ENCODE measurements at places on chromosomes 5 and 9.

GRCh38 chr9:125854553-125855275, 107.5 kb downstream of the PBX3 start:
- no peak for DNase-seq

DNA sequence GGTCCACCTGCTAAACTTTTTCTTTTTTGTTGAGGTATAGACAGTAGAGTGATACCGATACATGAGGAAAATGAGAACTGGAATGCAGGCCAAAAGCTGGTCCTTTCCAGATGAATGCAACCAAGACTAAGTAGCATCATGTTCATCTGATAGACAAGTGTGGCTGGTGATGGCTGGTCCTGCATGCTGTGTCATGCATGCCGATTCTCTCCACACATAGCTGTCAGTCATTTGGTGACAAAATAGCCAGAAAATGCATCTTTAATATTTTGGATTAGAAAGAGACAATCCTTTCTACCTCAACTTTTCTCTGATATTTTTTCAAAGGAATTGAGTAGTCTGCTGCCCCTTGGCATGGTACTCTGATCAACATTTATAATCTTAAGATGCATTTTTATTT, 49.9 kb downstream of the ZSWIM6 start:
- DNase-seq: no peak

- DNase-seq: no peak
Observed at GRCh38 chr5:131491749-131492148, 143.3 kb downstream of the RAPGEF6 start.

DNA sequence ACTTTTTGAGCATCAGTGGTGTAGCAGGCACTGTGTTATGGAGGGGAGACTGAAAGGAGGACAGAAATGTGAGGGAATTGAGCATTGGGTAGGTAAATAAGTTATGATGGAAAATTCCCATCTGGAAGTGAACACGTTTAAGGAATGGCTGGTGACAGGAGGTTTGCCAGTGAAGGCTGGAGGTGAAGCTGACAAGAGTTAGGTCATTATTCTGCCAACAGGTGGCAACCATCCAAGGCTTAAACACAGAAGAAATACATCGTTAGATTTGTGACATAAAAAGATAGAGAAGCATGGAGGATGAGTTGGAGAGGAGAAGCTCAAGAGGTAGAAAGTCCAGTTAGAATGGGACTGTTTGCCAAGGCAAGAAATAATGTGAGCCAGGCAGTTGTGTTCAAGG, 455.3 kb upstream of the SGCD start:
- DNase-seq: no peak

DNA sequence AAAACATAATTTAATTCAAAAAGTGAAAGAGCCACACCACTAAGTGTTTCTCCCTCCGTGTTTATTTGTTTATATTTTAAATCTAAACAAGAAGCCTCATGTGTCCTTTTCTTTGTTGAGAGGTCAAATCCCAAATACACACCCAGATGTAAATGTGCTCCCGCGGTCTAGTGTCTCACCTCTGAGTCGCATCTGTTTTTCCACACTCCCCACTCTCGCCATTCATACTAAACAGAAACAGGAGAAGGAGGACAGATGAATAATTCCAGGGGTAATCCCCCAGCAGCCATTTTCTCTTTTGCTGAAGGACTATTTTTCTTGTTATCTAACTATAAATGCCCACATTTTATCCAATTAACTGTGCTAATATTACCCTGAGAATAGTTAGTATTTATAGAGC, 361.6 kb upstream of the RIOK2 start:
- DNase-seq: no peak

DNA sequence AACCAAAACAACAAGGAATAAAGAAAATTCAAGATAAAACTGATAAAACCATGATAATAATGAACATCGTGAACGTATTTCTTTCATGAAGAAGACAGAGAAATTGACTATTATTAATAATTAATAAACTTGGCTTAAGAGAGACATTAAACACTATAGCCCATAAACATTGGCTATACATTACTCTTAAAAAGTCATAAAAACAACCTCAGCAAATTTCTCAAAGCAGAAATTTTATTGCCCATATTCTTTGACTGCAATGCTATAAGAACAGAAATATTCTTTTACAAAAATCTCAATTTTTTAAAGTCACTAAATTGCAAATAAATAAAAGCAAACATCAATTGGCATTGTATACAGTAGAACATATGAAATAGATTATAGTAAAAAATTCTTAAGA, 42.5 kb downstream of the CSF2 start:
- DNase-seq: no peak

- no peak for DNase-seq
Observed at GRCh38 chr5:173808079-173808808, 79.9 kb upstream of the CPEB4 start.

- DNase-seq: no peak
Observed at GRCh38 chr9:69453746-69454145, 128.7 kb downstream of the ENTREP1 start.

DNA sequence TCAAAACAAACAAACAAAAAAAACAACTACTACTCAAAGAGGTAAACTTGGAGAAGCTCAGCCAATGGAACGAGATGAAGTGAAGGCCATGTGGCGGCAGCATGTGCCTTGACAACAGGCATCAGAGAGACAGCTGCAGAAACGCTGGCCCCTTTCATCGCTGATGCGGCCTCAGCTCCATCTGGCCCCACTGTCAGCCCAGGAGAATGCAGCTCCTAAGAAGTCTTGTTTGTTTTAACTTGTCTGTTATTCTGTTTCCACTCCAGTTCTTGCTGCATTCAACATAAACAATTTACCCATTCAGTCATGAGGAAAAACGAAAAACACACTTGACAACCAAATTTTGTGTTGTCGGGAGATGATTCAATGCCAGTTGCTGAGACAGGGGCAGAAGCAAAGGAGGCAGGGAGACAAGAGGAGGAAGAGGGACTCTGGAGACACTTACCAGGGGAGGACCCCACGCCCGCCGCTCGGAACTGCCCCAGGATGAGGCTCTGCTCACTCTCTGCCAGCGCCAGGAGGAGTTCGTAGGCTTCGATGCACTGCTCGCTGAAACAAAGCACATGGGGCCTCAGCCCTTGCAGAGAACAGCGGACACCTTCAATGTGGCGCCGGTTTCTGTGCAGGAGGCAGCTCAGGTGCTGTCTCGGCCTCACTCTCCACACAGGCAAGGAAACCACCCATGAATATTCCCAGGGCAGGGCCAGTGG, 91.2 kb downstream of the DCP2 start:
- DNase-seq: no peak

DNA sequence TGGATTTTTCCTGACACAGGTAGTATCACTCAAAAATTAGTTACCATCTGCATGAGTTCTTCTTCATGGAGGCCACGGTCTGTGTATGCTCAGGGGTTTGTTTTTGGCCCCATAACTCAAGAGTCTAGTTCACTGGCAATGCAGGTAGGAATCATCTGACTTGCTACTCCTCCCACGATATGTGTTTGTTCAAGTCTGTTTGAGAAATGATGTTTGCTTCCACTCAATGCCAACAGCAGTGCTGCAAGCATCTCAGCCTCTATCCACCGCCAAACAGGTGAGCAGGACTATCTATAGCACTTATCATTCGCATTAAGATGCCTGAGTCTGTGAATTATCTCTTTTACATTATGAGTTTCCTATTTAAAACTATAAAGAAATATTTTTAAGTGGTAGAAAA, 264.8 kb upstream of the PTGER4 start:
- DNase-seq: no peak

DNA sequence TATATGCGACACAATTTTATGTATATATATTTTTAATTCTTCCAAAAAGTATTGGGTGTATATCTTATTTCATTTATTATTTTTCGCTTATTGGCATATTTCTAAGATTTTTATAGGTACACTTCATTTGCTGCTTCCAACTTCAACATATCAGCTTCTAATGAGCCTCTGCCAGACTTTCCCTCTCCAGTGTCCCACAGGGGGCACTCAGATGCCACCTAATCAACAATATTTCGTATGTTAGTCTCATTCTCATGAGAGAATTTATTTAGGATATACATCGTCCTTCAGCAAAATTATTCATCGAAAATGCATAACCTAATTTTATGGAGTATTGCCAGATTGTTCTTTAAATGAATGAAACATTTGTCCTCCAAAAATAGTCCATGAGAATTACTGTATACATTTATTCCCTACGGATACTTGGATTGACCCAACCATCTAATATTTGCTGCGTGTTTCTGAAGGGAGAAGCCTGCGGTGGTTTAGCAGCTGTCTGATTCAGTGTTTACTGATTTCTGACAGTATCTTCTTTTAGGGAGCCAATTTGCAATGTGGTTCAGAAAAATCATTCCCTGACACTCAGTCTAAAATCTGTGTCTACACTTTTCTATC, 100.6 kb upstream of the SELENOP start:
- DNase-seq: no peak

DNA sequence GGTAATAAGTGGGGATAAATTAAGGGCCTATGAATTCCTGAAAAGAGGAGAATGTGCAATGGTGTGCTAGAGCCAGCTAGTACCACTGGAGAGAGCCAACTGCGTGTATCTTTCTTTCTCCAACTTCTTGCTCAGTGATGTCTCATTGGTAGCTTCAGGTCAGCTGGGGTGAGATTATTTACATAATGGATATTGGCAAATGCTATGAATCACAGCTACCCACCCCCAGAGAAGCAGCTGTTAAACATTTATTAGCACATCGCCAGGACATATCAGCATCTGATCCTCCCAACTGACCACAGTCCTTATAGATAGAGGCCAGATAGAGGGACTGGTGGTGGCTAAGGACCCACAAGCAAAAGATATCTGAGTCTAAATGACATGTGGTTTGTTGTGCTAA, 421.3 kb downstream of the ACTL7B start:
- no peak for DNase-seq

GRCh38 chr9:134709512-134710270, 68.1 kb downstream of the COL5A1 start:
- no peak for DNase-seq

DNA sequence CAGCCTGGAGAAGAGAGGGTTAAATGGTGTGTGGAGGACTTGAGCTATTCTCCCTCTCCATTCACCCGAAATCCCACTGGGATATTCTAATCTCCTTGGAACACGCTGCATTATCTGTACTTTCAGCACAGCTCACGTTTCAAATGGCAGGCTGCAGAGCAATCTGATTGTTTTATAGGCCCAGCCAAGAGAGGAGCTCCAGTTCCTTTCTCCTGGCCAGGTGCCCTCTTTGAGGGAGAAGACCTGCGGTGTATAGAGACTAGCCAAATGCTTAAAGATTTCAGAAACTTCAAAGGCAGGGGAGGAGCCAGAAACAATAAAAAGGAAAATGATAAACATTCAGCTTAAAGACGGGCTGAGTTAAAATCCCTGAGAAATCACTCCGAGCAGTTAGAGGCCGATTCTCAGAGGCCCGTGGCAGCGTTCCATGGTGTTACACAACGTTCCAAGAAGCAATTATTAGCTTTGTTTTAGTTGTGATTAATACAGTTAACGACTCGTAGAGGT, 564.0 kb upstream of the KLF4 start:
- peak; percentile 23 for DNase-seq

- no peak for DNase-seq
Observed at GRCh38 chr9:15373881-15374280, 48.8 kb upstream of the SNAPC3 start.

DNA sequence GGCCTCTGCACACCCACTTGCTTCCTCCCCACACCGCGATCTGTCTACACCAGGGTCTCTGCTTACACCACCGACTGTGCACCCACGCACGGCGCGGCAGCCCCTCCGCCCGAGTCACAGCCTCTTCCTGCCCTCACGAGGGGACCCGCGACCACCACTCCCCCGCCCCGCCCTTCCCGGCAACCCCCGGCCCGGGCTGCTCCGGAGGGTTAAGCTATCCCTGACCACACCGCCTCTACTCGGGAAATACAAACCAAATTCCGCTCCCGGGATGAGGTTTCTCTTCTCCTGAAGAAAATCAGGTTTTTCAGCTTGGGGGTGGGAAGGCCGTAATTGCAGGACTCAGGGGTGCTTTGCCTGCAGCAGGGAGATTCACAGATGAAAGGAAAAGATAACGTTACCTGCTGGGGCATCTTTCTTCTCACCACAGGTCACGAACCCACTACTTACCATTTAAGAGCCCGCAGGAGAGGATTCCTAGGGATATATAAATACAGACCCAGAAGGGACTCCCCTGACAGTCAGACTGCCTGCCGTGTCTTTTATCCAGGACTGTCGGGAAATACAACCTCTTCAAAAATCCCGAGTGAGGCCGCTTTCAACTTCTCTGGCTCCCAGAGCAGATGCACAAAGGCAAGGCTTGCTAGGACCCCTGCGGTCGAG, 63.5 kb downstream of the ROR2 start:
- no peak for DNase-seq

- no peak for DNase-seq
Observed at GRCh38 chr9:686321-686813, 155.1 kb upstream of the DMRT1 start.

GRCh38 chr9:38335686-38336085, 56.8 kb upstream of the ALDH1B1 start:
- DNase-seq: no peak

GRCh38 chr5:58849921-58850667, 267.2 kb downstream of the RAB3C start:
- peak; percentile 16 for DNase-seq

GRCh38 chr9:137217276-137218211, 4.5 kb downstream of the RNF208 start:
- no peak for DNase-seq

GRCh38 chr5:116454417-116454927, 120.2 kb downstream of the SEMA6A start:
- no peak for DNase-seq

- no peak for DNase-seq
Observed at GRCh38 chr5:81070571-81071255, 110.5 kb downstream of the RASGRF2 start.

DNA sequence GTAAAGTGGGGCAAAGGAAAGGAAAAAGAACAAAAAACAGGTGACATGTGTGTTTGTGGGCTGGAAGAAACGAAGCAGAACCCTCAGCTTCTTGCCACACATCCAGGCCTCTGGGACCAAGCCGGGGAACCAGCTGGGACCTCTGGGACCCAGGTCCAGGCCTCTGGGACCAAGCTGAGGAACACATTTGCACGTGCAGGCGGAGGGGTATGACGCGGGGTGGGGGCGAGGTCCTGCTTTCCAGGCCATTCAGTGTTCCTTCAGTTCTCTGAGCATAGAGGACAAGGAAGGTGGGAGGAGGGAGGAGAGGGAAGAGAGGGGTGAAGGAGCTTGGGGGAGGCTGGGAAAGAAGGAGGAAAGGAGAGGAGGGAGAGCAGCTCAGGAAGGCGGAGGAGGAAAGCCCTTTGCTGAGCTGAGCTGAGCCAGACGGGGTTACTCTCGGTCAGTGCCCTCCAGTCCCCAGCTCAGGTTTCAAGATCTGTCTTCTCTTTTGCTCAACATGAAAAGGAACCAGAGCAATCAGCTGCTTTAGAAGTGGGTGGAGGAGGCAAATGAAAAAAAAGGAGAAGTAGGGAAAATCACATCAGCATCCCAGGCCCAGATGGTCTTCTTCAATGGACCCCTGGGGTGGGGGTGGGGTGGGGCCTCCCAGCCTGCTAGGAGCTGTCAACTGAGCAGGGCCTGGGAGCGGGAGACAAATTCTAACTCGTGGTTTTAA, 59.1 kb downstream of the ABCA1 start:
- peak; percentile 72 for DNase-seq

GRCh38 chr5:140946578-140946977, 19.7 kb upstream of the PCDHAC2 start:
- no peak for DNase-seq
